ENCODE measurements at places on chromosomes 5 and 9.
A peak's percentile ranks its signal among the peaks of the same experiment; 100 is the strongest.

DNA sequence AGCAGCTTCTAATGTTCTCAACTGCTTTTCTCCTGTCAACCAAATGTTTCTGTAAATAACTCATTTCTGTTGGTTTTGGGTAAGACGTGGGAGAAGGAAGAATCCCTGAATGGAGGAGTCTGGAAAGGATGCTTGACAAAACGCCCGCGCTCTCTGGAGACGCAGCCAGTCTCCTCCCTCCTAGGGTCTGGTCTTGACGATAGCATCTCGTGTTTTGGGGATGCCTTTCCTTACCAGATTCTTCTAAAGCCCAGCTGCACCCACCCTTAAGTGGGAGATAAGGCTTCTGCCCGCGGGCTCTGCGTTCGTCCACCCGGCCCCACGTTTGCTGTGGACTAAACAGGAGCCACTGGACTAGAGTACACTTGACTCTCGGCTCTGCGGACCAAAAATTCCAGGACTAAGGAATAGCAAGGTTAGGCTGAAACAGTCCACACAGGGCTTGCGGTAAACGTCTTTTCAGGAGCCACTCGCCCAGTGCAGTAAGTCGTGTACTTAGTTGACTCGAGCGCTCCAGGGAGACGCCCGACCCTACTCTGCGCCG, 491 bp upstream of the CTSL start:
- DNase-seq: peak; percentile 23

DNA sequence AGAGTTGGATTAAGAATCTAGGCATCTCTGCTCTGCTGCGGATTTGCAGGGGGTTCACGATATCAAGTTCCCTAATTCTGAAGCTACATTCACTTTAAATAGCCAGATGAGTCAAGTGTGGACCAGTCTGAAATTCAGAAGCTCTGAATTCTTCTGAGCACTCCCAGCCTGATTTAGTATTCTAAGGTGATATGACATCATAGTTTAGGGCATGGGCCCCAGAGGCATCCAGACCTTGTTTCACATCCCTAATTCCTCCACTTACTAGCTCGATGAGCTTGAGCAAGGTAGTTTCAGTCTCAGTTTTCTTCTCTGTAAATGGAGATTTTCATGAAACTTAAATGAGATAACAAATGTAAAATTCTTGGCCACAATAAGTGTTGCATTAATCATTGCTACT, 65.2 kb downstream of the TMEM167A start:
- DNase-seq: no peak

DNA sequence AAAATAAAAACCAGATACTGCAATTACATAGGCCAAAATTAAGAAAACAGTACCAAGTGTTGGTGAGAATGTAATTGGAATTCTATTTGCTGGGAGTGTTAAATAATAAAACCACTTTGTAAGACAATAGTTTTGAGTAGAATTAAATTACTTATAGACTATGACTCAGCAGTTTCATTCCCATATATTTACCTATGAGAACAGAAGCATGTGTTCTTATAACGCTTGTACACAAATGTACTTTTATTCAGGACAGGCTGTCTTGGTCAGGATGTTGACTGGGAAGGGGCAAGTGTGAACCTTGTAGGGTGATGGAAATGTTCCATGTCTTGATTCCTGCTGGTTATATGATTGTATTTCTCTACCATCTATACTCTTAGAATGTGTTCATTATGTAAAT, 56.3 kb downstream of the ERBIN start:
- no peak for DNase-seq

DNA sequence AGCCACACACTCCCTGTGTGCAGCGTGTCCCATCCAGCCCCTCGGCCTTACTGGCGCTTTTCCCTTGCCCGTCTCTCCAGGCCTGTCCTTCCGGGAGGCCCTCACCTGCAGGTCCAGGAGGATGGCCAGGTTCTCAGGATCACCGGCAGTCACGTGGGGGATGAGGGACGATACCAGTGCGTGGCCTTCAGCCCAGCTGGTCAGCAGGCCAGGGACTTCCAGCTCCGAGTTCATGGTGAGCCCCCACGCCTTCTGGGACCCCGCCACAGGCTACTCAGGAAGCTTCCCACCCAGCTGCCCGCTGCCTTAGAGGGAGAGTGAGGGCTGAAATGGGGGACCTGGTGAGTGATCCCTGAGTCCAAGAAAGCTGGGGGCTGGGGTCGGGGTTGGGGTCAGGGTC, 85.8 kb downstream of the HMCN2 start:
- no peak for DNase-seq

DNA sequence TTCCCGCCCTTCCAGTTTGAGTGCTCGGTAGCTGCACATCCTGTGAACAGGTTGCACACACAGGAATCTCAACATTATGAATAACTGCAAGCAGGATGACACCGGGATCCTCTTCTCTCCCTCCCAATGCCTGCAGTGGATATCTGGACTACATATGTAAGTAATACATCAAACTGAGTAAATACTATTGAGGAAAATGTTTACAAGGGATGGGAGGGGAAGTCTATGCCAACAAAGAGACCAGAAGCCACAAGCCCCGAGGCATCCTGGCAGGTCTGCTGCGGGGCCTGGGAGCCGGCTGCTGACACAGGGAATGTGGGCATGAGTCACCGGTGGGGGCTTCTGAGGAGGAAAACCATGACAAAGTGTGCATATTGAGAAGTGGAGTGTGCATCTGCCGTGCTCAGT, 8.6 kb upstream of the ANKRD33B start:
- no peak for DNase-seq

DNA sequence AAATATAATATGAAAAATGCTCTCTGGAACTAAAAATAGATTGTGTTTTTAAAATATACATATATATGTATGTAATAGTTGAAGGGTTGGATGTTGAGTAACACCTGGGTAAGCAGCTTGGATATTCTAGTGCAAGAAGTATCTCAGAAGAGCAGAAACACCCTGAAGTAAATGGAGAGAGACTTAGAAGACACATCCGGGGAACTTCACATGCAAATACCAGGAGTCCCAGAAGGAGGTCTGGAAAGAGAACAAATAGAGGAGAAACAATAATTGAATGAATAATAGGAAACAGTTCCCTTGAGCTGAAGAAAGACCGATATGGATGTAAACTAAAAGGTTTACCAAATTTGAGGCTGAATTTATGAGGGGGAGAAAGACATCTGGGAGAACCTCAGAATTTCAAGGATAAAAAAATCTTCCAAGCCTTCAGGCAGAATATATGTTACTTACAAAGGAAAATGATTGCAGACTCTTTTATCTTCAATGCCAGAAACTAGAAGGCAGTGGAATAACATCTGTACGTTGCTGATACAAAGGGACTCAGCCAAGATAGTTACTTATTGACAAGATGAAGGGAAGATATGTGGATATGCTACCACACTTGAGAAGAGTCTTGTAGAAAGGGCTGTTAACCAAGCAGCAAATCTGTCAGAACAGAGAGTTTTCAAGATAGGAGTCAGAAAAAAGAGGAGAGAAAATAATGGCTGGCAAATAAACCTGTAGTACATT, 42.7 kb downstream of the HSDL2 start:
- no peak for DNase-seq

- DNase-seq: no peak
Measured at GRCh38 chr5:88555674-88556073, 287.0 kb upstream of the TMEM161B start.

GRCh38 chr5:132820162-132820754, 7.2 kb downstream of the SOWAHA start:
- peak; percentile 78 for DNase-seq

DNA sequence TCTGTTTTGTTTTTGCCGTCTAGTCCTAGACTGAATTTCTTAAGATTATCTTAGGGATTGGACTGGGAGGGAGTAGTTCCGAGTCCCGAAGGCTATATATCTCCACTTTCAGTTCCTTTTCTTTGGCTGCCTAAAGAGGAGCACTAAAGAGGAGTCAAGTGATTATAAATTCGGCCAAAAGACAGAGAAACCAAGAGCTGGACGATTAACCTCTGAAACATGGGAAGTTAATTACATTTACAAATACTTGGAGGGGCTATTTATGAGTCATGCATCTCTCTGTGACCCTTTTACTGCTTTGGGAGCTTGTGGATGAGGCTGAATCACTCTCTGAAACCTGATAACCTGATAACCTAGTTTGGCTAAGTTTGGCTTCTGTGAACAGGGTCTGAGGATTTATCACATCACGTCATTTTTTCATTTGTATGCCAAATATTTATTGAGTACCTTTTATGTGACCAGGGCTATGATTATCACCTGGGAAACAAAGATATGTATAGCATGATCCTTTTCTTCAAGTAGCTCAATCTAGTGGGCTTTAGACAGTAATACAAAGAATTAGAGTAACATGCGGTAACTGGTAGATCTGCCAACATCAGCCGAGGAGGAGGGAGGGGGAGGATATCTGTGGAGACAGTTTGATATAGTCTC, 180.9 kb downstream of the CD180 start:
- DNase-seq: no peak

DNA sequence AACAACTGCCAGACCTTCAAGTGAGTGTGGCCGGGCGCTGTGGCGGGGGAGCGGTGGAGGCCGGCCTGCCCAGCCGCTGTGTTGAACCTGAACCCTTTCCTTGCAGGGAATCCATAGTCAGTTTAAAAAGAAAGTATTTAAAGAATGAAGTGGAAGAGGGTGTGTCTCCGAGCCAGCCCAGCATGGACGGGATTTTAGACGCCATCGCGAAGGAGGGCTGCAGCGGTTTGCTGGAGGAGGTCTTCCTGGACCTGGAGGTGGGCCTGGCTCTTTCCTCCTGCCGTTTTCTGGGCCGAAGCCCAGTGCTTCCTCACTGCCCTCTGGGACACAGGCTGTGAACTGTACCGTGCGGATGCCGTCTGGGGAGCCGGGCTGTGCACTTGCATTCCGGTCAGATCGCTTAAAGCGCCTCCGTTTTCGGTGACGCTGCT, 19.1 kb downstream of the EXOC3 start:
- DNase-seq: no peak

- peak; percentile 43 for DNase-seq
Measured at GRCh38 chr9:20683351-20684034, 566 bp upstream of the FOCAD start.

GRCh38 chr5:55636177-55636576, 75.9 kb downstream of the SLC38A9 start:
- DNase-seq: no peak

- DNase-seq: no peak
Measured at GRCh38 chr5:141705469-141705868, 23.4 kb upstream of the ARAP3 start.

GRCh38 chr5:1315709-1316587, 21.1 kb upstream of the TERT start:
- DNase-seq: no peak

GRCh38 chr5:164651546-164652275, 1146.3 kb downstream of the MAT2B start:
- no peak for DNase-seq

DNA sequence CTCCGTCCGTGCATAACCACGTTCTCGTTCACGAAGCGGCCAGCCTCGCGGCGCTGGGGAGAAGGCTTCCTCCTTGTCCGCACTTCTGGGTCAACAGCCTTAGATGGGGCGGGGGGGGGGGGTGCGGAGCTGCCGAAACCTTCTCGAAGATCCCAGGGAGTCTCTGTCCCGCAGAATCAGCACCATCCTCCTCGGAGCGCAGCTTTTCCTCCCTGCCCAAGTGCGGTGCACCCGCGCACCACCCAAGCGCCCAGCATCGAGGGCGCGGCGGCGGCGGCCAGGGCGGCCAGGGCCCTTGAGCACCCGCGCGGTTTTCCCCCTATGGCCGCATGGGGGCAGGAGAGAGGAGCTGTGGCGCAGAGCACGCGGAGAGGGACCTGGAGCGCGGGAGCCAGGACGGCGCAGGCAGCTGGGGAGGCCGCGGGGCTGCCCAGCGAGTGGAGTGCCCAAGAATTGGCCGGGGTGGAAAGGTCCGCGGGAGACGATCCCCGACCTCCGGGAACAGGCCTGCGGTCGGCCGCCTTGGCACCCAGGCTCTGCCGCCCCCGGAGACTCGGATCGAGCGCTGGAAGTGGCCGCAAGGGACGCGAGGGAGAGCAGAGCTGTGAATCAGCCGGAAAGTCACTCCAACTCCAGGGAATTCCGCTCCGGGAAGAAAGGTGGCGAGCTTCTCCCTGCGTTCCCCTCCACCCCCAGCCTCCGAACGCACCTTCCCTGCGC, 43.1 kb downstream of the TMEM174 start:
- DNase-seq: peak; percentile 50

GRCh38 chr5:18491349-18491748, 857.1 kb downstream of the TAF11L14 start:
- DNase-seq: no peak

GRCh38 chr5:83551821-83552220, 80.3 kb downstream of the VCAN start:
- no peak for DNase-seq

DNA sequence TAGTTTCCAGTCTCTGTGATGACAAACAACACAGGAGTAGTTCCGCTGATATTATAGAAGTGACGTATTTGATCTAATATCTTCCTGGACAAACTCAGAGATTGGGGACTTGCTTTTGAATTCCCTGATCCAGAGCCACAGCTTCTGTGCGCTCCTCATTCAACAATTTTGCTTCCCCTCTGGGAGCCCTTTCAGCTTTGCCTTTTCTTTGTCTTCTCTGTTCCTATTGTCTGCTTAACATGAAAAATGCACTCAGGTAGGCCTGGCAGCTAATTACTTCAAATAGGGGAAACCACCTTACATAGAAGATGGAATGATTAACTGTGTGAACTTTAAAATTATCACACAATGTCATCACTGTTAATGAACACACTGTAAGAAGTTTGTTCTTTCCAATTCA, 192.9 kb downstream of the EPB41L4A start:
- no peak for DNase-seq

GRCh38 chr5:175606409-175606808, 51.5 kb upstream of the HRH2 start:
- no peak for DNase-seq

DNA sequence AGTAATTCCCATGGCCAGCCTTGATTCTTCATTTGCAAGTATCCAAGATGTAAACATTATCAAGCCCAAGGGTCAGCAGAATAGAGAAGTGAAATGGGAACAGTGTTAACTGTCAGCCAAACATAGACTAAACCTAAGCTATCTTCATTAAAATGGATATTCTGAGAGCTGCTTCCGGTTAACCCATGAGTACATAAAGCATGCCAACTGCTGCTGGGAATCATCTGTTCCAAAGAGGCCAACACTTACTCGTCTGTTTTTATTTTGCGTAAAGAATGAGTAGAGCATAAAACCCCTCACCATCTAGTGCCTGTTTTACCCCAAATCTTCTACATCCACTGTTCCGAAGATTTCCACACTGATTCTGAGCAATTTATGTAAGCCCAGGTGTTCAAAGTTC, 257.6 kb downstream of the GLIS3 start:
- DNase-seq: no peak

GRCh38 chr5:179344431-179345182, 654 bp downstream of the ADAMTS2 start:
- DNase-seq: no peak

DNA sequence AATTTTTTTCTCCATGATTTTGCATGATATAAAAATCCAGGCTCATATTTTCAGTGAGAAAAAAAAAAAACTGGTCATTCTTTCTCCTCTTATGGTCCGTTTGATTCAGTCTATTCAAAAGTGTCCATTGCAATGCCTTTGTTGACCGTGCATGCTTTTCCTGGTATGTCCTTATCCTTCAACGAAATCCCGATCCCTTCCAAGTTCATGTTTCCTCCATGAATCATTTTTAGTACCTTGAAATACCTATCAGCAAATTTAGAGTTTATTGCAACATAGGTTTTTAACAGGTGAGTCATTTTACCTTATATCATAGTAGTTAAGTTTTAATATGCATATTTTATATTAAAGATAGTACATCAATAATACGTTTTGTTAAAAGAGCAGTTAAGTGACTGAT, 773.8 kb upstream of the CHD1 start:
- DNase-seq: no peak

Measured in spinal cord (tissue), 10 donors.